ENCODE measurements at places on chromosomes 11 and 22.

DNA sequence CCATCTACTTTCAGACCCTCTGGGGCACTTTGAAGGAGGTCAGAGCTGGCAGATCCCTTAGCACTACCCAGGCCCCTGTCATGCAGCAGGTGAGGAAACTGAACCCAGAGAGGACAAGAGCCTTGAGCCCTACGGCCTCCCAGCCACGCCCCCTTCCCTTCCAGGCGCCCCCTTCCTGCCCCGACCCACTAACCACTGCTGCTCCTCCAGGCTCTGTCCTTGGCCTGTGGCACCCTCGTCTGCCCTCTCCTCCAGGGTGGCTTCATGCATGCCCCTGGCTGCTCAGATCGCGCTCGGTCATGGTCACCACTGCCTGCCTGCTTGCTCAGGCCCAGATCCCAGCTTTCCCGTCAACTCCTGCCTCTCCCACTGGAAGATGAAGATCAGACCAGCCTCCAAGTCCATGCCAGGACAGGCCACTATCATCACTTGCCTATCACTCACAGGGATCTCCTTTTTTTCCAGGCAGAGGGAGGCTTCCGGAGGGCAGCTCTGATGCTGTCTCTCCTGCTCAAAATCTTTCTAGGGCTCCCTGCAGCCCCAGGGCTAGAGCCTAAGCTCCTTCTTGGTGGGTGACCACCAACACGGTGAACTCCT, 30.7 kb downstream of the ELFN2 start:
- DNase-seq = no peak

- DNase-seq = no peak
These were observed 93.8 kb downstream of the WNT7B start for GRCh38 chr22:45882881-45883810.

DNA sequence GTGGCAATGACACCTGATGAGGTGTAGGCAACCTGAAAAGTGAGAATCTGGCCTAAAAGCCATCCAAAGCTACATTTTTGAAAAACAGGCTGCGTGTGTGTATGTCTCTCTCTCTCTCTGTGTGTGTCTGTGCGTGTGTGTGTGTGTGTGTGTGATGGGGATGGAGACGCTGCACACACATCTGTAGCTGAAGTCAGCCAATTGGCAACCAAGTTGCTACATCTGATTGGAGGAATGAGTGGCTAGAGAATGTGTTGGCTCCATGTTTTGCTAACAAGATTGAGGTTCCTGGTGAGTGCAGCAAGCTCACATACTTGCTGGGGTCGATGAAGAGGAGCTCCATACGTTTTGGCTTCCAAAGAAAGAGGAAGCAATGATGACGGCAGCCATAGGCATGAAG, 311.4 kb upstream of the NCAM1 start:
- no peak for DNase-seq

DNA sequence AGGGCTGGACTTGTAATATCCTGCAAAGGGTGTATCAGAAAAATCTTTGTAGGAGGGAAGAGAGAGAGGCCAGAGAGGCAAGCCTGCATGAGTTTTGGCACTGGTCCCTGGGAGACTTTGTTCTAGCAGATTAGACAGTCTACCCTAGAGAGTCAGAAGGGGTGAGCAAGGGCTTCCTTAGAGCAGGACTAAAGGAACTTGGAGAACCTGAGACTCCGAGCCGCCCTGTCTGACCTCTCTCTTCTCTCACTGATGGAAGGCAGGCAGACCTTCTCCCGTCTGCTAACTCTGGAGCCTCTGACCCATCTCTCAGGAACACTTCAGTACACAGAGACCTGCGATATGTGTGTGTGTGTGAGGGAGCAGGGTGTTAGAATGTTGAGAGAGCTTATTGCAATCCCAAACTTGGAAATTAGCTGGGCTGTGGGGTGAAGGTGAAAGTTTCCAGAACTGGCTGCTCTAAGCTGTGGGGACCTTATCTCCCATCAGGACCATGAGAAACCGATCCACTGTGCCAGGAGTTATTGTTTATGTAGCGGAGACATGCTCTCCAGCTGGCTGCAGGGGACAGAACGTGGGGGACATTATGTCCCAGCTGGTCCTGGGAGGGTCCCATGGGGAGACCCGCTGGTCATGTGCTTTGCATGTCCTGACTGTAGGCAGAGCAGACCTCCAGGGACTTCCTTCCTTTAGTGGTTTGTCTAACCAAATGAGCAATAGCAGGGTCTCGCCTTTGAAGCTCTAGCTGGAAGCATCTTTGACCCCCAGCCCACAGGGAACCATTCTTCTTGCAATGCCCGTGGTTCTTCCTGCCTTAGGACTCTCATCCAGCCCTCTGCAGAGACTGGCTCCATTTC, 51.1 kb downstream of the TIMP3 start:
- DNase-seq = no peak

- no peak for DNase-seq
These were observed 222.3 kb downstream of the ETS1 start for GRCh38 chr11:128365044-128365443.
